Stimulated activated CD4-positive, alpha-beta T cell treated with anti-CD3 and anti-CD28 coated beads, Interleukin-1b, Interleukin-23, amount 100 ng/mL, for 1 hour (primary cell): ENCODE measurements at places on chromosomes 4 and X.
A peak's percentile ranks its signal among the peaks of the same experiment; 100 is the strongest.

DNA sequence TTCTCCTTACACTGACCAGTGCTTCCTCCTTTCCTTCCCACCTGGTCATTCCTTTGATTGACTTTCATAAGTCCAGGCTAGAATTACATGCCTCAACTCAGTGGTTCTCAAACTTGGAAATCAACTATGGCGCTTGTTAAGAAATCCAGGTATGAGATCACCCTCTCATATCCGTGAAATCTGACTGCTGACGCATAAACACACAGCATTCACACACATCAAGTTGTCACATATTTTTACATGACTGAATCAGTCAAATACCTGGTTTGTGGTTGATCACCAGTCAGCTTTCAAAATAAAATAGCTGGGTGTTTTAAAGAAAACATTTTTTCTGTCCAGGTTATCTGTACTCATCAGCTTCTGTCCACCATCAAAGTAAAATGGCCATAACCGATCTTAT is 433.5 kb downstream of the AFF2 start:
- DNase-seq: no peak

DNA sequence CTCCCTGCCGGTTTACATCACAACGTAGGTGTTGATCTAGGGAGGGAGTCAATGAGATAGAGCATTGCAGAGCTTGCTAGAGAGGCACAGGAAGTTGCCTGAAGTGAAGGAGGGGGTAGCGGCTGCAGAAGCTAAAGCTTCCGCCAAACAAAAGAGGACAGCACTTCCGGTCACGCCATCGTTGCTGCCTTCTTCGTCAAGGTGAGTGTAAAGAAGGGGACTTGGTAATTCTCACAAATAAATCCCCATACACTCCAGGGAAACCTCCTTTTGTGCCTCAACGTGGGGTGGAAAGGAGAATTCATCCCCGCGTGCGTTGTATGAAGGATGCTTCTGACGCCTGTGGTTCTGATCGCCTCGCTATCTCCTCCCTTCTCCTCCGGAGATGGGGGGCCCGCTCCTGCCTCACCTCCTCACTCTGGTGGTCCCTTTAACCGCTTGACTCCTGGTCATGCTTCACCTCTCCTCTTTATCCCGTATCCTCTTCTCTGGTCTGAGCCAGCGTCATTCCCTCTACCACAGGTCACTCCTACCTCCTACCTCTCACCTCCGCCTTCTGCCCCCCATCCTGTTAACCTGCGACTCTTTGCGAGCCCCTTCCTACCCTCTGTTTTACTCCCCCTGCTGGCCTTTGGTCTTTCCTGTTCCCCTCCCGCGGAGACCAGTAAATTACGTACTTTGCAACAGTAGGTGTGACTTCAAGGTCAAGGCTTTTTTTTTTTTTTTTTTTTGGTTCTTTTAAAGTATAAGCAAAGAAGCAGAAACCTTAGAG is 59.9 kb downstream of the GSPT2 start:
- DNase-seq: peak; percentile 4

- no peak for DNase-seq
Observed at GRCh38 chr4:11271263-11271662, 157.4 kb downstream of the HS3ST1 start.

- no peak for DNase-seq
Observed at GRCh38 chr4:23685471-23685870, 204.4 kb downstream of the PPARGC1A start.

DNA sequence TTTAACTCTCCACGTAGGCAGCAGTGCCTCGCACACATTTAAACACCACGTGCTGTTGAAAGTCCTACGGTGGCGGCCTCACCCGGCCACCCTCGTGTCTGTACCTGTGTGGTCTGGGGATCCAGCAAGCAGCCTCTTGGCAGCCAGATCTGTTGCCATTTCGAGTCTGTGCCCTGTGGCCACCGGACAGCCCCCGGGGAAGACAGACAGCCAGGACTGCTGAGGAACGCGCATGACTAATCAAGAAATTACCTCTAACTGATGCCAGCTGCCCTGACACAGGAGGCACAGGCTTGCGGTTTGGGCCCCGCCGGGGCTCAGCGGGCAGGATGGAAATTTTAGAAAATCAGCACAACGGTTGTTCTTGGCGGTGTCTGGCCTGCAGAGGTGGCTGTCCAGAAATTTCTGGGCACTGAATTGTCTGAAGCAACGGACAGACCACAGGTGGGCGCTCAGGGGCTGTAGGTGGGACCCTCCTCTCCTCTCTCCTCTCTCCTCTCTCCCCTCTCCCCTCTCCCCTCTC is 15.6 kb upstream of the ASMTL start:
- peak; percentile 56 for DNase-seq

GRCh38 chr4:608236-608635 is 17.1 kb upstream of the PDE6B start:
- DNase-seq: no peak

GRCh38 chrX:11787564-11787963 is 29.5 kb downstream of the MSL3 start:
- DNase-seq: peak; percentile 18

DNA sequence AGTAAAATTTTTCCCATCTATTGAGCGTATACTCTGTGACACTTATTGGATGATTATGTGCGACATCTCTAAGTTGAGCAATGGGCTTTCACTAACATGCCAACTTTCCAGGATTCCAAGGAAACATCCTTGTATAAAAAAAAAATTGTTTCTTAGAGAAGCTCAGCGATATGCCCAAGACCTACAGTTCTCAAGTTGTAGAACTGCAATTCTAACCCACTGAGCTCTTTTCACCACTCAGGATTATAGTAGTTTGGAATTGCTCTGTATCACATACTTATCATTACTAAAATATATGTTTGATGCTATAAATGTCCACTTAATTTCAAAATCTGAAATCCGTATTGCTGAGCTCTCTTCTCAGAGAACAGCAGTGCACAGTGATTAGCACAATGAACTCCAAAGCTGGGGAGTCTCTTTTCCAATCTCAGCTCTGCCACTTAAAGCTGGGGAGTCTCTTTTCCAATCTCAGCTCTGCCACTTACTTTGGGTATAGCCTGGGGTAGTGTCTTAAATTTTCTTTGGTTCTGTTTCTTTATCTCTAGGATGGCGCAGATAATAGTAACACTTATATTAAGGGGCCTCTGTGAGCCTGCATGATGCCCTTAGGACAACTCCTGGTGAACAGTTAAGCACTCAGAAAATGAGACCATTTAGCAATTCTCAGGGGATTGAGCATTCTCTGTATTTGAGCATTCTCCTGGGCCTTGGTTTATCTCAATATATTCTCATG is 1722.2 kb upstream of the AGA start:
- DNase-seq: no peak

- no peak for DNase-seq
Observed at GRCh38 chrX:17206584-17206983, 168.4 kb upstream of the NHS start.

- DNase-seq: no peak
Observed at GRCh38 chr4:91099666-91100065, 972.5 kb downstream of the CCSER1 start.

- no peak for DNase-seq
Observed at GRCh38 chr4:158176108-158176507, 3.3 kb upstream of the GASK1B start.

DNA sequence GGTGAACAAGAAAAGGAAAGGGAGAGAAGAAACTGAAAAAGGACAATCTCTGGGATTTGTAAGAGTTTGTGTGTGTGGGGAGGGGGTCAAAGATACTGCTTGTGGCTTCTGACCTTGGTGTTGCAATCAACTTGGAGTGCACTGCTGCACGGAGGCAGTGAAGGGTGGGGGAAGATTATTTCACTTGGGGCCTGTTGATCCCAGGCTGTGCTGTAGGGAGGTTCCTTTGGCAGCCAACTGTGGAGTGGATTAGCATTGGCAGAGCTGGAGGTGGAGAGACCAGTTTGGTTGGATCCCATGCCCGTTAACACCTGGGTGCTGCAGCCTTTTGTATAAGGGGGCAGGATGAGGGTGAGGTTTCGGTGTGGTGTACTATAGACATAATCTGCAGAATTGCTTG is 38.2 kb downstream of the AFF1 start:
- DNase-seq: no peak

DNA sequence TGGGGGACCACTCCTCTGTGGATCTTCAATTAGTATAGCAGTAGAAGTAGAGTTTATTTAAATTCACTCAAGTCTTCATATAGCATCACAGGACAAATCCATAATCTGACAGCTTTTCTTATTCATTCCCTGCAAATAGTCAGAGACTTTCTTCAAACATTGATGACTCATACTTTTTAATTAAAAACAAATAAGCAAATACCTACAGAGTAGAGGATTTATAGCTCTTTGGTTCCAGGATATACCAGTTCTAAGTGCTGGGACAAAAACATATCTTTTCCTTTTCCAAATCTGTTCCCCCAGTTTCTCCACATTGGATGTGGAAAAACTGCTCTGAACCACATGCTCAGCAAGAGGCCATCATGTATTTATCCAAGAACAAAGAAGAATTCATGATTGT is 24.1 kb downstream of the EMCN start:
- no peak for DNase-seq

DNA sequence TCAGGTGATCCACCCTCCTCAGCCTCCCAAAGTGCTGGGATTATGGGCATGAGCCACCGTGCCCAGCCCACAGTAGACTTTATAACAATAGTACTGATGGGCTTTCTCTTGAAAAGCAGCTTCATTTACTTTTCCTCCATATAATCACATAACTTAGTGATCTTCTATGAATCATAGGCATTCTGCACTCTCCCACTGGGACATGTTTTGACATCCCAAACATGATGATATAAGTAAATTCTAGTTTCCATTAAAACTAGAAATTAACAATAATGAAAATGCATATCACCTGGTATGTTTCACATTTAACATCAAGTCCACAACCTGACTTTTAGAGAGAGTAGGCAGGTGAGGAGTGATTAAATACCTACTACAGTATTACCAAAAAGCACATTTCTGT is 96.5 kb downstream of the CAMK2D start:
- DNase-seq: no peak

DNA sequence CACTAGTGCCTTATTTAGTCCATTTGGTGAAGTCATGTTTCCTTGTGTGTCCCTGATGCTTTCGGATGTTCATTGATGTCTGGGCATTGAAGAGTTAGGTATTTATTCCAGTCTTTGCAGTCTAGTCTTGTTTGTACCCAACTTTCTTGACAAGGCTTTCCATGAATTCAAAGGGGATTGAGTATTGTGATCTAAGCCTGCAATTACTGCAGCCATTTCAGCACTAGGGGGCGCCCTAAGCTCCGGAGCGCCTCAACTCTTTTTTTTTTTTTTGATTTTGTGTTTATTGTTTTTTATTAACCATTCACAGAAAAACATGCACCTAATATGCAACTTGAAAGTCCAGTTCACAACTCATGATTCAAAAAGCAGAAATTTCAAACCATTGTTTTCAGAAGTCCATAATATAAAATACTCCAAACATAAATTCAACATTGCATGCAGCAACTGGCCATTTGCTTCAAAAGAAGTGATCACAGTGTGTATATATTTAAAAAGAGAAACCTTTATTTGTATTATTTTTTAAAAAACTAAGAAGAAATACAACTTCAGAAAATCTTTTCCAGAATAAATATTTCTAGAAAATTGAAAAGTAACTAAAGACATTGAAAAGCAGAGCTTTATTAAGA is 59.2 kb downstream of the PTPN13 start:
- no peak for DNase-seq

- DNase-seq: no peak
Observed at GRCh38 chr4:116829187-116829586, 256.2 kb downstream of the TRAM1L1 start.

GRCh38 chr4:23945451-23946017 is 55.7 kb upstream of the PPARGC1A start:
- no peak for DNase-seq

- DNase-seq: no peak
Observed at GRCh38 chr4:26267087-26267486, 53.7 kb upstream of the RBPJ start.

DNA sequence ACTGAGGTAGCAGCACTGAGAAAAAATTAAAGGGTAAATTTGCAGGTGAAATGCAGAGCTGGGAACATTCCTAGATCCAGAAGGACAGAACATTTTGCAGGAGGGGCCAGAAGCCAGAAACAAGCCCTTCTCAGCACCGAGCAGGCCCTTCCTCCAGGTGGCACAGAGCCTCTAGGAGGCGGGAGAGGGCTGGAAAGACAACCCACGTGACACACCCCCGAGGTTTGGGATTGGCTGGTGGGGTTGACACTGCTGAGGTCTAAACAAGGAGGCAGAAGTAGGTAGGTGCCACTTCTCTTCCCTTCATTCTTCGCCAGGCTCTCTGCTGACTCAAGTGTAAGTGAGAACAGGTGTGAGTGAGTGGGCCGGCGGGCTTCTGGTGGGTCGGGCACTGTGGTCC is at the start of gene PAGE4:
PAGE4 (plus strand) TSS at position 288 of the 400 bp plus-strand sequence. CDS start 1,126 bp downstream, outside the sequence.
- DNase-seq: no peak

- no peak for DNase-seq
Observed at GRCh38 chr4:24793219-24794005, 2.0 kb upstream of the SOD3 start.
